Muscle of leg (tissue), 16 donors: ENCODE measurements at places on chromosomes 5 and 9. TPM values are rescaled to one million over a fixed set of nuclear protein-coding genes. Genes with fewer than 3 reads are reported as not detected.

The SPTLC1 gene
- 47.0 TPM for polyA plus RNA-seq

The ZNF367 gene
- 8.6 TPM for polyA plus RNA-seq

The SHISAL2B gene
- 0.63 TPM for polyA plus RNA-seq

The GPR151 gene
- polyA plus RNA-seq, result not detected

The PRLR gene
- 0.15 TPM for polyA plus RNA-seq

The FCN1 gene
- 4.0 TPM for polyA plus RNA-seq

The GPRIN1 gene
- 0.54 TPM for polyA plus RNA-seq

The SLC46A2 gene
- 0.15 TPM for polyA plus RNA-seq

The DNM1 gene
- 41.7 TPM for polyA plus RNA-seq

The HSPA4 gene
- polyA plus RNA-seq, result 64.6 TPM

The SPIN1 gene
- polyA plus RNA-seq, result 57.0 TPM

DNA sequence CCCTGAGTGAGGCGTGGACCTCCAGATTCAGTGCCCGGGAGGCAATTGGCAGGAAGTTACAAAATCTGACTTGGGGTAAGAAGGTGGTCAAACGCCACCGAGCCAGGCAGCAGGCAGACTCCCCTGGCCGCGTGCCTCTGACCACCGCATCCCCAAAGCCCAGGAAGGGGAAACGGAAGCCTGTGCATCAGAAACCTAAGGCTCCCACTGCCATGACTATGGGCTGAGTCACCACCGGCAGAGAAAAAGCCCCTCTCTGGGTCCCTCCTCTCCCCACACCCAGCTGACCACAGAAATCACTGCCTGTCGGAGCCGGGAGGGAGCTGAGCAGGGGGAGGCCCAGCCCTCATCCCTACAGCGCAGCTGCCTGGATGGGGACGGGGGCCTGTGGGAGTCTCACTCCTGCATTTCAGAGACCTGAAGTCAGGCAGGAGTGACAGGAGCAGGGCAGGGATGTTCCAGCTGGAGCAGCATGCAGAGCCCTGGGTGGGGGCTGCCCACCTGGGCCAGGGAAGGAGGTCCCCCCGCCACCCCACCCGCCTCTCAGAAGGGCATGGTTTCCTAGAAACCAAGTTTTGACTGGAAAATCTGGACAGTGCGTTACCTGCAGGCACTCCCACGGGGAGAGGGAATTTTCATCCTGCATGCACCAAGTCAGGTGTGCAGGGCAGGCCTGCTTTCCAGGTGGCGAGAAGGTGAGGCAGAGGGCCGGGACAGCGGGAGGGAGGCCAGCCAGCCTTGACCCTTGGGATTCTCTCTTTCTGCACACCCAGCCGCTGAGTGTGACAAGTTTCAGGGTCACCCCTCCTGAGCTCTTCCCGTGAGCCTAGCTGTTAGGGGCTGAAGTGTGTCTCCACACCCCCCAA lies 68.2 kb downstream of the LRSAM1 start:
- peak; percentile 71 for DNase-seq
- peaks cover 34% of the 10 kb centered on the region for H3K4me1 ChIP-seq
- no peak overlapping the region for H3K4me3 ChIP-seq
- peak overlapping the region; percentile 75 for H3K27ac ChIP-seq

DNA sequence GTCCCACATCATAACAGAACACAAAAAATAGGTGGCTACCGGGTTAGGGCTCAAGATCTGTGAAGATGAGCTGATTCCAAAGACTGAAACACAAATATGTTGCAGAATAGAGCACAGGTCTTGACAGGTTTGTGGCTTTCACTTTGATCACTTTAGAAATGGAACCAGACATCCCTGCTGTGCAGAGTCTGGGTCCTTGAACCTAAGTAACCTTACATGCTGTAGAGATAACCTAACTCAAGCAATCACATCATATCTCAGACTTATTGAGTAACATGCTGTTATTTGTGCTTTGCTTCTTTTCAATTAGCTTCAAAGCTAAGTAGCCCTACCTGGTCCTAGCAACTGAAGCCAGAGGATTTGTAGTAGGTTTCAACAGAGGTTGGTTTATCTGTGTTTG lies 24.3 kb downstream of the FBXW2 start:
- no peaks in the 10 kb centered on the region for H3K27me3 ChIP-seq
- H3K36me3 ChIP-seq, result peaks cover 57% of the 10 kb centered on the region
- no peak for DNase-seq
- H3K27ac ChIP-seq, result no peak overlapping the region
- H3K4me1 ChIP-seq, result no peaks in the 10 kb centered on the region

- no peaks in the 10 kb centered on the region for H3K27me3 ChIP-seq
- H3K4me3 ChIP-seq, result no peak overlapping the region
- H3K4me1 ChIP-seq, result no peaks in the 10 kb centered on the region
- no peaks in the 10 kb centered on the region for H3K36me3 ChIP-seq
- DNase-seq, result no peak
These were observed 1168.2 kb downstream of the CDH12 start for GRCh38 chr5:21684992-21685391.

DNA sequence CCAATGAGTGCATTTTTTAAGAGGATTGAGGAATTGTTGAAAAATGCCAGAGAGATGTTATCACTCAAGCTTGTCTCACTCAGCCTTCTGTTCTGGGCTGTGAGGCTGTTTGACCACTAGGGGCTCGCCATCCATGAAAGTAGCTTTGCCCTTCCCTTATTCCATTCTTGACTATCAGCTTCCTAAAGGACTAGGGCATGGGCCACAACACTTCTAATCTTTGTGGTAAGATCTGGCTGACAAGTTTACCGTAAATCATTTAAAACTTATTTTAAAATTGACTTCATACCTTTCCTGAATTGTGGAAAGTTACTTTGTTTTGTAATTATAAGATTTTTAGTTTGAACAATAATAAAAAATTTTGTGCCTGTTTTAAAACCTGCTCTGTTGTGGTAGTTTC lies 49.5 kb downstream of the TJP2 start:
- peak; percentile 26 for DNase-seq
- H3K4me1 ChIP-seq, result no peaks in the 10 kb centered on the region
- H3K36me3 ChIP-seq, result no peaks in the 10 kb centered on the region

- H3K4me1 ChIP-seq, result peaks cover 12% of the 10 kb centered on the region
- DNase-seq, result no peak
- peaks cover 2% of the 10 kb centered on the region for H3K27me3 ChIP-seq
- H3K36me3 ChIP-seq, result no peaks in the 10 kb centered on the region
These were observed at the start of gene CCDC187 for GRCh38 chr9:136303825-136304416. CCDC187 (minus strand) TSS chr9:136304094; CDS start chr9:136303830, 264 bp downstream.

DNA sequence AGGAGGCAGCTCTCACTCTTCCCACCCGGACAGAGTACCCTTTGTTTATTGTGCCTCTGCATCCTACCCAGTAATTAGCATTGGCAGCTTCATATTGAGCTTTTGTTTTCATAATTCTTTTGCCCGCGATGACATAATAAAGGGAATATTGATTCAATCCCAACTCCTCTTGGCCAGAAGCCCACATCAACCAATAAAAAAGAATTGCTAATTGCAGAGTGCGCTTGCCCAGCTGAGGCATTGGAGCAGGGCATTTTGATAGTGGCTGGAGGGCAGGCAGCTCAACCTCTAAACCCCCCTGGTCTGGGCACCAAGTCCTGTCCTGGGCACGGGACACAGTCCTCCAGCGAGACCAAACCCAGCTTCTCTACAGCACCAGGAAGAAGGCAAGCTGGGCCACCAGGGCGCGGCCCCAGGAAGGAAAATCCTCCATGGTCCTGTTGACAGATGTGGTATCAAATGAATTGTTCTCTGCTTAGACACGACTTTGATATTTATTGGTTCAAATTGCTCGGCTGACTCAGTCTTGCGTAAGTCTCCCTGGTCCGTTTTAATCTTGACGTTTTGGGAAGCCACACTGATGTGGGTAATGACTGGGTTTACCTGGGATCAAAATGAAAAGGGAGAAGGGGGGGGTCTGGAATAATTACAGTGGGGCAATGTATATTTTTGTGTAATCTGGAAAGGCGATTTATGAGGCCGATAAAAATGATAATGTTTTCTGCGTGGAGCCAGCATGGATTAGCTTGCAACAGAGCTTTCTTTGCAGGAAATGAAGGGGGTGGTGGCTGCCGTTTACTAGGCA lies 220.7 kb upstream of the MSX2 start:
- H3K36me3 ChIP-seq, result no peaks in the 10 kb centered on the region
- DNase-seq, result no peak
- H3K4me3 ChIP-seq, result no peak overlapping the region
- H3K4me1 ChIP-seq, result no peaks in the 10 kb centered on the region
- no peak overlapping the region for H3K27ac ChIP-seq

- H3K36me3 ChIP-seq, result no peaks in the 10 kb centered on the region
- H3K27ac ChIP-seq, result no peak overlapping the region
- DNase-seq, result peak; percentile 11
- H3K4me1 ChIP-seq, result no peaks in the 10 kb centered on the region
- no peaks in the 10 kb centered on the region for H3K27me3 ChIP-seq
These were observed 67.8 kb downstream of the FAT2 start for GRCh38 chr5:151523335-151523734.
